ENCODE measurements at places on chromosomes 6 and 20. TPM values are rescaled to one million over a fixed set of nuclear protein-coding genes. Genes with fewer than 3 reads are reported as not detected.

Gene VIP
- 0.16 TPM for total RNA-seq

Gene MTG2
- total RNA-seq: 29.6 TPM

Gene RIPOR3
- total RNA-seq: not detected

Gene FABP7
- 202 TPM for total RNA-seq

Gene ECHDC1
- 52.8 TPM for total RNA-seq

Gene XKR7
- 0.11 TPM for total RNA-seq

Gene ELOVL2
- total RNA-seq: 30.4 TPM

Gene PLN
- total RNA-seq: not detected

Gene HCK
- total RNA-seq: not detected

Gene MOCS1
- total RNA-seq: 11.3 TPM

Gene SLC17A1
- total RNA-seq: not detected

Gene MAPK13
- not detected for total RNA-seq

Gene CFAP61
- total RNA-seq: 39.3 TPM

Gene GABRR1
- not detected for total RNA-seq

Gene ECT2L
- total RNA-seq: not detected

Gene CNKSR3
- 6.7 TPM for total RNA-seq

Gene OR2H2
- not detected for total RNA-seq

Gene FAM50B
- 16.7 TPM for total RNA-seq

Gene SMAP1
- total RNA-seq: 13.1 TPM

Gene RING1
- total RNA-seq: 25.8 TPM

Gene IDH3B
- total RNA-seq: 224 TPM

Gene DEFB124
- total RNA-seq: not detected

Gene ZSCAN12
- 1.8 TPM for total RNA-seq

Gene ZNF343
- 10.6 TPM for total RNA-seq

Gene EYS
- 0.03 TPM for total RNA-seq

Gene MTHFD1L
- total RNA-seq: 32.0 TPM

Gene HSPA12B
- not detected for total RNA-seq

Gene C6orf52
- total RNA-seq: 0.63 TPM
